ENCODE measurements at places on chromosomes 3 and 15. TPM values are rescaled to one million over a fixed set of nuclear protein-coding genes. Genes with fewer than 3 reads are reported as not detected.
A peak's percentile ranks its signal among the peaks of the same experiment; 100 is the strongest.

The C3orf20 gene
- 0.24 TPM for total RNA-seq

DNA sequence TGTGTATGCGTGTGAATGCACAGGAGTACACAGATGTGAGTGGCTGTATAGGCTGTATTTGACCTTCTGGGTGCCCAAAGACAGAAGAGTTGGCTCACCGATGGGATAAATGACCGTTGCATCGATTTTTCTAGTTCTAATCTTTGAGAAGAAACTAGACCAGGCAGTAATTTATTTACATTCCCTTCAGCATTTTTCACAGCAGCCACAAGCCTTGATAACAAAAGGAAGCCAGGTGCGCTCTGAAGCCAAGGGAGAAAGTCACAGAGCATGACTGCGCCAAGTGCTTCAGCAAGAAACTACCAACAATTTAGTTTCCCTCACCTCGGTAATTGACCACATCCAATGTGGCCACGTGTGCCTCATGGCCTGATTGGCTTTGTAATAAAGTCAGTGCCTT is 5.9 kb upstream of the FAM3D start:
- no peak for ATAC-seq

The CCR1 gene
- 0.52 TPM for total RNA-seq

The ZNF619 gene
- 3.6 TPM for total RNA-seq

DNA sequence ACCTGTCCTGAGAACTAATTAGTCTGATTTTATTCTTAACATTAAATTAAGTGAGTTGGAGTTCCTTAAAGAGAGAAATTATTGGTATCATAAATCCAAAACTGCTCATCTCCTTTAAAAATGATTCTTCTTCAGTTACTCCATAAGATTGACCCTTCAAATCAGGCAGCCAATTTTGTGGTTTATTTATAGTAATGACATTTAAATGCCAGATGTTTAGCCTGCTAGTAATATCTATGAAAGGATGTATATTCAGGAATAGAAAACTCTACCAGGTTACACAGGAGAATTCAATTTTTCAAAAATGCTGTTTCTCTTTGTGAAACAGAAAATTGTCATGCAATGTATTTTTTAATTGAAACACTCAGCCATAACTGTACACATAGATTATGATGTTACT is 457.8 kb upstream of the ROBO2 start:
- no peak for ATAC-seq

The CA12 gene
- total RNA-seq, result 138 TPM

GRCh38 chr3:169308654-169309250 is 354.8 kb downstream of the MECOM start:
- ATAC-seq, result no peak

The TMCO5A gene
- not detected for total RNA-seq

GRCh38 chr3:18307529-18307928 is 117.6 kb downstream of the SATB1 start:
- ATAC-seq, result peak; percentile 85

GRCh38 chr3:17686613-17687012 is 55.8 kb downstream of the TBC1D5 start:
- ATAC-seq, result no peak

The FYTTD1 gene
- total RNA-seq, result 41.4 TPM

- no peak for ATAC-seq
These were observed 1.4 kb upstream of the HCN4 start for GRCh38 chr15:73370151-73370550.

DNA sequence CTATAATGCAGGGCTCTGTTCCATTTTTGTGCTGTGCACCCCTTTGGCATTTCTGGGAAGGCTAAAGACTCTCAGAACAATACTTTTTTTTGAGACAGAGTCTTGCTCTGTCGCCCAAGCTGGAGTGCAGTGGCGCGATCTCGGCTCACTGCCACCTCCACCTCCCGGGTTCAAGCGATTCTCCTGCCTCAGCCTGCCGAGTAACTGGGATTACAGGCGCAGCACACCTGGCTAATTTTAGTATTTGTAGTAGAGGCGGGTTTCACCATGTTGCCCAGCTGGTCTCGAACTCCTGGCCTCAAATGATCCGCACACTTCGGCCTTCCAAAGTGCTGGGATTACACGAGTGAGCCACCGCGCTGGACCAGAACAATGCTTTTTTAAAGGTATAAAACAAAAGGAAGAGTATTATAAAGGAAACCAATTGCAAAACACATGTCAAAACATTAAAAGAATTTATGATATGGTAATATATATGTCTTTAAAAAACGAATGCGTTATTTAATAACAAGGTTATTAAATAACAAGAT is 999 bp downstream of the SQOR start:
- no peak for ATAC-seq

DNA sequence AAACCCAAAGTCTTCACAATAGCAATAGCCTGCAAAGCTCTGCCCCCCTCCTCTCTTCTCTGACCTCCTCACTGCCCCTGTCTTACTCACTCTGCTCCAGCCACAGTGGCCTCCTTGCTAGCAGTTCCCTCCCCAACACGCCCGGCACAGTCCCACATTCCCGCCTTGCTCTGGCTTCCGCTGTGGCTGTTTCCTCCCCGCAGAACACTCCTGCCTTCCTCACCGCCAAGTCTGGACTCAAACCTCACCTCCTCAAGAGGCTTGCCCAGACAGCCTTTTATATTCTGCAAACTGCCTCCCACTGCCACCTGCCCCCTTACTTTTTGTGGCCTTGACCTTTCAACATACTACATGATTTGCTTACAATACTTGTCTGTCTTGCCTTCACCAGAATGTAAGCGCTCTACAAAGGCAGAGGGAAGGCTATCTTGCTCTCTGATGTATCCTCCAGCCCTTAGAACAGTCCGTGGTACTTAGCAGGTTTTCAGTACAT is 406 bp upstream of the MPI start:
- peak; percentile 3 for ATAC-seq

GRCh38 chr15:60605879-60606307 is 127.0 kb upstream of the ICE2 start:
- no peak for ATAC-seq

The ZNF35 gene
- 6.5 TPM for total RNA-seq

DNA sequence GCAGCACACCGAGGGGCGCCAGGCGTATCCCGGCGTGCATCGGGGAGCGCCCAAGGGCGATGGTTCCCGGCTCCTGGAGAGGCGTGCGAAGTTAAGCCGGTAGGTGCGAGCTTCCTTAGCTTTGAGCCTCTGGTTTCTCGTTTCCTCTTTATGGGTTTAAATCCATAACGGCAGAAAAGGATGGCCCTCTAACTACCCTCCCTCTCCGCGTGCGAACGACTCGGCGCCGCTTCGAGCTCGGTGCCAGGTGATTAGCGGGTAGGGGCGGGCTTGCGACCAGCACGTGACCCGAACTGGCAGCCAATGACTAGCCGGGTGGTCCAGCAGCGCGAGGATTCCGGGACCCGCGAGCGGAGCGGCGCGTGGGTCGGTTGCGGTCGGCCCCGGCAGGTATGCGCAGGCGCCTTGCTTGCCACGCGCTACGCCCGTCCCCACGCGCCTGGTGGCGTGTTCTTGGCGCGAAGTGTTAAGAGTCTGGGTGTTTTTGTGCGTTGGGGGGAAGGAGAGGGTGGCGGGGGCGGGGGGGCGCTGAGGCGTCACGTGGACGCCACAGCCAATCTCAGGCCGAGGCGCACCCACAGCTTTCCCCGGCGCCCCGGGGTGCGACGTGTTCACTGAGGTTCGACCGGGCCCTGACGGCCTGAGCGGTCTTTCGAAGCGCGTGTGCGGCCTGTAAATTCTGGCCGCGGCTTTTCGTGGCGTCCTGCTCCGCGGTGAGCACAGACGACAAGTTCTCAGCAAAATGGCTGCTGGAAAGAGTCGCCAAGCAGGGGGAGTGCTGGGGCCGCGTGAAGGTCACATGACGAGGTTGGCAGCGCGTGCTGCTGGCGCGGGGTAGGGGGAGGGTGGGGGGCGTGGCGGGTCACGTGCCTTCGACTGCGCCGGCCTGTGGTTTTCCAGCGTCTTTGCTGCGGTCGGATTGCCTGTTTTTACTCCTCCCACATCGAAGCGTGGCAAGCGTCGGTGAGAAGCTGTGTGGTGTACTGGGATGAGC is 38.7 kb upstream of the MGA start:
- ATAC-seq, result peak; percentile 87

GRCh38 chr3:71724584-71725270 is 475 bp downstream of the EIF4E3 start:
- ATAC-seq, result peak; percentile 78

DNA sequence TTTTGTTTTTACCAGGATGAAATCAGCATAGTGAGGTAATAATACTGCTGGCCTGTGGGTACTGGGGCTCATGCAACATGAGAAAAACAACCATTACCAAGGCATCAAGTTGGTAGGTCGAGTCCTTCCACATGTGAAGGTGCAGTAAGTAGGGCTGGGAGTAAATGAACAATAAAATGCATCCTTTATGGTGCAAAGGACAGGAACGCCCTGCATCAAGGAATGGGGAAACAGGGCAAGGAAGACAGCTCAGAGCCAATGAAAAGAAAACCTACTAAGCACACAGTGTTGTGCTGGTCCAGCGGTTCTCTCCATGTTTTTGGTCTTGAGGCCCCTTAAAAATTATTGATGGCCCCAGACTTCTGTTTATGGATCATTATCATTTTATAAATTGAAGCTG is 168.5 kb upstream of the TPM1 start:
- ATAC-seq, result no peak

DNA sequence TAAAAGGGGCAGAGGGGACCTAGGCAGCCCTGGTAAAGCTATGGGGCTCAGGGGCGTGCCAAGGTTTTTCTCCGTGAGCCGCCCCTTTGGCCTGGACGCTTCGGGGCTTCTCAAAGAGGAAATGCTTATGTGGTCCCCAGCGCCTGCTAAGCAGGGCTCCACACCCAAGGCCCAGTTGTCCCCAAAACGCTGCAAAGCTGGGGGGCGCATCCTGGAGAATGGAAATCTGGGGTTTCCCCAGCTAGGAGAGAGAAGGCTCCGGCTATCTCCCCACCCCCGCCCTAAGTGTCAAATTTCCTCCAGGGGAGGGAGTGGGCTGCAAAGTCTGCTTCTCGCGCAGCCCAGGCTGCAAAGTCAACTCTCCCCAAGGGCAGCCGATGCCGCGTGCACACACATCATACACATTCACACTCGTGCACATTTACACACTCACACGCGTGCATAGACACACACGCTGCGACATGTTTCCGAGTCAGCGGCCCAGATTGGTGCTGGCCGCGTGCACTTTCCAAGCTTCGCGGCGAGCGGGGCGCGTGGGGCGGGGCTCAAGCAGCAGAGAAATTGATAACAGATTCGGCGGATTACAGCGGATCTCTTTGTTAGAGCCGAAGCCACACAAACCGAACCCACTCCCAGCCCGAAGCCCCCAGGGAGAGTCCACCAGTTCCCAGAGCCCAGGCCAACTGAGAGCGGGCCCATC is 4.5 kb downstream of the WNT5A start:
- no peak for ATAC-seq

DNA sequence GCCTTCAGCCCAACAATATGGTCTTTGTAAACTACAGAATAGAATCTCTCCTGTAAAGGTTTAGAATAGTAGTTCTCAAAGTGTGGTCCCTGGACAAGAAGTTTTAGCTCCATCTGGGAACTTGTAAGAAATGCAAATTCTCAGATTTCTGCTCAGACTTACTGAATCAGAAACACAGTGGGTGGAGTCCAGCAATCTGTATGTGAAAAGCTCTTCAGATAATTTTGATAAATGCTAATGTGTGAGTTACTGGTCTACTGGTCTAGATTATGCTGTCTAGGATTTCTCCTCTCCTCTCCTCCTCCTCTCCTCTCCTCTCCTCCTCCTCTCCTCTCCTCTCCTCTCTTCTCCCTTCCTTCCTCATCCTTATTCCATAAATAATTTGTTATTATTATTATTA is 57.5 kb downstream of the RBMS3 start:
- ATAC-seq, result no peak

GRCh38 chr3:64380546-64380945 is 155.3 kb upstream of the PRICKLE2 start:
- ATAC-seq, result no peak

- no peak for ATAC-seq
These were observed 6.0 kb upstream of the HERC1 start for GRCh38 chr15:63839722-63840121.

DNA sequence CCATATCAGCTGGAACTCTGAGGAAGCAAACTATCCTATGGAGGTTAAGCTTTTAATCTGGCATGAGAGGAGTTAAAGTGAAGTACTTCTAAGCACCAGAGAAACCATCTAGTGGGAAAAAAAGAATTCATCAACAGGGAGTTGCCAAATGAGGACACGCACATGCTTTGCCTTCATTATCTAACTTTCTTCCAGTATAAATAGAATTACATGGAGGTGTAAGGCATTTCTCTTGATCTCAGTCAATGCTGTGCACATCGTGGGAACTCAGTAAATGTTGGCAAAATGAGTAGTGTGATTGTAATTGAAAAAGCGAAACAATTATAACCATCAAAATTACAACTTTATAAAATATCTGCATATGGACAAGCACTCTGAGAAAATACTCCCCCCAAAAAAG is 8.0 kb upstream of the GSK3B start:
- ATAC-seq, result no peak

DNA sequence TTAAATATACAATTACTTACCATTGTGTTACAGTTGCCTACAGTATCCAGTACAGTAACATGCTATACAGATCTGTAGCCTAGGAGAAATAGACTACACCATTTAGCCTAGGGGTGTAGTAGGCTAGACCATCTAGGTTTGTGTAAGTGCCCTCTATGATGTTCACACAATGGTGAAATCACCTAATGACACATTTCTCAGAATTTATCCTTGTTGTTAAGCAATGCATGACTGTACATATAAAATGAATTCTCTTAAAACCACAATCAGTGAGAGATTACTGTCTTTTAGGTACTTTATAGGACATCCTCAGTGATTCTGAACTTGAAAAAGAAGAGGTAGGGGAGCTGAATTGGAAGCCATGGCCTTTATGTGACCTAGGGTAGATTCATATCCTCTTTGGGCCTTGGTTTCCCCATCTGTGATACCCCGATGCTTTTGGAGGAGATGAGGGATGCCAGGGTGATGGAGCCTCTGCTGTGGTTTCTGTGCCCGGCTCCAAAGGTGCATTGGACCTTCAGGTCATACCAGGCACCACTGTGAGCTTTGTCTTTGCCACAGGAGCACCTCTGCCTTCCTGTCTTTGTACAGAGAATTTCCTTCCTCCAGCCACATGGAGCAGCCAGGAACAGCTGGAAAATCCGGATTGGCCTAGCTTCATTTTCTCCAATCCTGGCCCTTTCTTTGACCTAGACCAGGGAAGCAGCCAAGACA is 51.9 kb upstream of the FLNB start:
- peak; percentile 18 for ATAC-seq

DNA sequence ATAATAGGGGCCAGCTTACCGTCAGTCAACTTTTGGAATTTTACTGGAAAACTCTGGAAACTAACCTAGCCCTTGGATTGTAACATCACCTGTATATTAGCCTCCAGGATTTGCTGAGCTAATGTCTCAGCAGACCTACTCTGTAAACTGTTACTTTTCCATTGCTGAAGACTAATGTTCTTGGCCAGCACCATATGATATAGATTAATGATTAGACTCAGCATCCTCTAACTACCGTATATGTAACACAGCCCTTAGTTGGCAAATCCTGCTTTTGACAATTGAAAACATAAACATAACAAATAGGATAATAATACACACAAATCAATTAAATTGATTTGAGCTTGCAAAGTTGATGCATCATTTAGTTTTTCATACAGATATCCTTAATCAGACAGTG is 26.6 kb upstream of the GBE1 start:
- ATAC-seq, result no peak

- ATAC-seq, result no peak
These were observed 13.9 kb upstream of the MGLL start for GRCh38 chr3:127835993-127836882.

All from esophagus mucosa (tissue), 1 donor.